ENCODE measurements at places on chromosomes 2 and 18.

DNA sequence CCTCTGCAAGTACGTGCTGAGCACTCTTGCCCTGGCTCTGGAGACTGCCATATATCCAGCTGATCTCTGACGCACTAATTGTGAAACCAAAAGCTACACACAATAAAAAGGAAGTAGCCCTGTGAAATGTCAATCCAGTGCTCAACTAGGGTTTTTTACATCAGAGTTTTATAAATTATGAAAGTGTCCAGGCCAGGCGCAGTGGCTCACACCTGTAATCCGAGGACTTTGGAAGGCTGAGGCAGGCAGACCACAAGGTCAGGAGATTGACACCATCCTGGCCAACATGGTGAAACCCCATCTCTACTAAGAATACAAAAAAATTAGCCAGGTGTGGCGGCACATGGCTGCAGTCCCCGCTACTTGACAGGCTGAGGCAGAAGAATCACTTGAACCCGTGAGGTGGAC, 24.5 kb upstream of the PEX13 start:
- peak; percentile 64 for DNase-seq

GRCh38 chr18:8163286-8163959, 445.8 kb upstream of the RAB12 start:
- DNase-seq = no peak

GRCh38 chr2:1371082-1371481, 42.2 kb upstream of the TPO start:
- no peak for DNase-seq

DNA sequence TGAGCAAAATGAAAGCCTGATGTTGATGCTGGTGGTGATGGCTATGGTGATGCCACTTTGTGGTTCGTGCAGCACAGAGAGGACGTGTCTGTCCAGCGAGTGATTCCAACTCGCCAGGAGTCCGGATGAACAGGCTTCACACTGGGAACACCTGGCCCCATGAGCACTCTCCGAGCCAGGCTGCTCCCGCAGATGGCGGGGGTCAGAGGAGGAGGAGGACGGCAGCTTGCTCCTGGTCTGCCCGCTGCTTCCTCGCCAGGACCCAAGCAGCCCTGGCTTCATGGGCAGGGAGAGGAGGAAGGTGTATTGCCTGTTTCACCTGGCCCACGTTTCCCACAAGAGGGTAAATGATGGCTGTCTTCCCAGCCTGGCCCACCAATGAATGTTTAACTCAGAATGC, 121.6 kb downstream of the MTCL1 start:
- DNase-seq = no peak

DNA sequence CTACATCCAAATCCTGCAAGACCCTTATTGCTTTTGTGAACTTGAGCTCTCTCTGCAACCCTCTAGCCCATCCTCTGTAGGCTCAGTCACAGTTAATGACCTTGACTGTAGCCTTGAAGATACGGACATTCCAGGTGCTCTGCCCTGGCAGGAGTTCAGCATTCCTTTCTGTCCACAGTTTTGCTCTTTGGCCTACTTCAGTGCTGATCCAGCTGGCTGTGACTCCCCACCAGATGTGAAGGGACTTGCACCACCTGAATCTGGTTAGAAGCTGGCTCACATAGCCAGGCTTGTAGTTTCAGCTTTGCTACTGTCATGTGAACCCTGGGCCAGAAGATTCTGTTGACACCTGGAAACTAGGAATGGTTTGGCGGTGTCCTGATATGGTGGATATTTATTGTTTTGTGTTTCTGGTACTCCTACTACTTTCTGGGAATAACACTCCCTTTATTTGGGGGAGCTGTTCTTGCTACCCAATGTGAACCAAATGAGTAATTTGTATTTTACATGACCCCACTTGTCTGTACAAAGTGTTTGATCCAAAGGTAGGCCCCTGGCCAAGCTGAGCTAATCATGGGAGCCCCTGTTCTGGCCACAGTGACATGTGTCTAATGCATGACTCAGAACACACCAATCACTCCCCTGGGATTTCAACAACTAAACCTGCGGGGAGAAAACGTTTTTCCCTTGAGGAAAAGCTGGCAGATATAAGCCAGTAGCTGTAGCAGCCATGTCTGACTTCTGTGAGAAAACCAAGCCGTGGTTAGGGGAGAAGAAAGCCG, 73.4 kb downstream of the CDCA7 start:
- DNase-seq = no peak

GRCh38 chr2:145751629-145752028, 1231.7 kb upstream of the ZEB2 start:
- DNase-seq = peak; percentile 11

DNA sequence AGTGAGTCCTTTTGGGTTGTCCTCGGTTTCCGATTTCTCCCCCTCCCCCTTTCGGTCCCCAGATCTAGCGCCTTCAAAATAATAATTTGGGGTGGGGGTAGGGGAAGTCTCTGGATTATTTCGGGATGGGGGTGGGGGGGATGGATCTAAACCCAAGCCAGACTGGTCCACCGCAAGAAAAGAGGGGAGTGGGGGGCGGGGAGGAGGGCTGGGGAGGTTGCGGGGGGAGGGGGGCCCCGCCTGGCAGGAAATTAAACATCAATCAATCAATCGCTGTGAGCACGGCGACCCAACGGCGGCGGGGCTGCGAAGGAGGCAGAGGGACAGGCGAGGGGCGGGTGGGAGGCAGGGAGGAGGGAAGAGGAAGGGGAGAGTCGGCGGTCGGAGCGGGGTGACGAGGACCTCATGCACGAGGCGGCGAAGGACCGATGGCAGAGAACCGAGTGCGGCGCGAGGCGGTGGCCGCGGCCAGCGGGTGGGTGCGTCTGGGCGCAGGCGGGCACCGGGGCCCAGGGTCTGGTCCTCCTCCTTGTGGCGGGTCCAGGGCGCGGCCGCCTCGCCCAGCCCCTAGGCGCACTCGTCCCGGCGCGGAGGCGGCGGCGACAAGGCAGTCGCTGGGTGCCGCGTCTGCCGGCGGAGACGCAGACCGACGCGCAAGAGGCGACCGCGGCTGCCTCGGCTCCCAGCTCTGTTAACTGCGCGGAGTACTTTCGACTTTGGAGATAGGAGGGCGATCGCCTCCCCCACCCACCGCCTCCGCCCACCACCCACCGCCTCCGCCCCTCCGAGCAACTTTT, 468 bp upstream of the SATB2 start:
- DNase-seq = peak; percentile 56

DNA sequence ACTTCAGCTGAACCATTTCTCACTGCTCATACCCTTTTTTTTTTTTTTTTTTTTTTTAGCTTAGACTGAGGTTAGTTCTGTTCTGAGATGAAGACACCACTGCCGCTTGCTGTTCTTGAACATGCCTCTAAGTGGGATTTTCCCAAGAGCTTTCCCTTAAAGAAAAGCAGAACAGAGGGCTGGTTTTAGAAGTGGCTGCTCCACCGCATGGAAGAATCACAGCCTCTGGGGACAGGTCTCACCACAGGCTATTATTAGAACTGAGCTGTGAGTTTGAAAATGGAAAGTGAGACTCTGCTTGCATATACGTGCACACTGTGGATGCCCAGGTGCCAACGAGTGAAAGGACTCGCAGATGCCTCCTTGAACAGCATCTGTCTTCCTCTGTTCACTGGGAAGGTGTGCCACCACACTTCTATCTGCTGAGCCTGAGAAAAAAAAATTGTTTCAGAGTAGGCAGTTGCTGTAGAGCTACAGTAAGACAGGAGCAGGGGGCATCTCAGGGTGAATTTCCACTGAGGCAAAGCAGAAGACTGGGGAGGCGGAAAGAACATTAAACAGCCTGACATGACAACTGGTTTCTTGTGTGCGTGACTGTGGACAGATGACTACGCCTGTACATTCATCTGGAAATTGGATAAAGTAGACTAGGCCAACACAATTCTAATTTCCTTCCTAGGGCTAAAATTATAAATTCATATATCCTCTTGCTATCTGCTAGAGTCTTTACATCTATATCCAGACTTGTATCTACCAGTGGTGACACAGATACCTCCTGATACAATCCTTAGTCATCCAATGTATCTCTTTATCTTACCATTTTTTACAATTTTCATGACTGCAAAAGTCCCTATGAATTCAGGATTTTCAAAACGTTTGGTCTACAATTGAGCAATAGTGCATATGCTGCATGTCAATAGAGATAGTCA, 1045.7 kb upstream of the CELF4 start:
- DNase-seq = peak; percentile 11

GRCh38 chr18:65214456-65214855, 536.4 kb upstream of the CDH7 start:
- no peak for DNase-seq

- DNase-seq = no peak
These were observed 142.7 kb downstream of the SCG2 start for GRCh38 chr2:223459328-223459939.

DNA sequence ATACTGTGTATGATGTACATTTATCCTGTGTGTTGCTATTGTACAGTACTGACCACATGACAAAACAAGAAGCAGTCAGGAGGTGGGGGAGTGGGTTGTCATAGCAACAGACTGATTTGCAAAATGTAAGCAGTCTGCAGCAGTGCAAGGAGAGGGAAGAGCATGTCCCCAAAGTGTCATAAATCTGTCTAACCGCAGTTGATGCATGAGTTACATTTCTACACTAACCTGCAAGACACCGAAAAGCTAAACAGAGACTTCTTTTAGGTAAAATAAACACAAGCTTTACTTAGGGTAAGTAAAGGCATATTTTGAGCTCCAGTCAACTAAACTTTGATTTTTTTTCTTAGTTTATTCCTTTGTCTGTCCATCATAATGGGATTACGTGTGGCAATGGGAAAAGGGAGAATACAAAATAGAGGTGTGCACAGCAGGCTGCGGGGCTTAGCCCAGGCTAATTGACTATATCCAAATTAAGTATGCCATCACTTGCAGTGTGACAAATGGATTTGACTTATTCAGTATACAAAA, 134.5 kb downstream of the MEIS1 start:
- no peak for DNase-seq

DNA sequence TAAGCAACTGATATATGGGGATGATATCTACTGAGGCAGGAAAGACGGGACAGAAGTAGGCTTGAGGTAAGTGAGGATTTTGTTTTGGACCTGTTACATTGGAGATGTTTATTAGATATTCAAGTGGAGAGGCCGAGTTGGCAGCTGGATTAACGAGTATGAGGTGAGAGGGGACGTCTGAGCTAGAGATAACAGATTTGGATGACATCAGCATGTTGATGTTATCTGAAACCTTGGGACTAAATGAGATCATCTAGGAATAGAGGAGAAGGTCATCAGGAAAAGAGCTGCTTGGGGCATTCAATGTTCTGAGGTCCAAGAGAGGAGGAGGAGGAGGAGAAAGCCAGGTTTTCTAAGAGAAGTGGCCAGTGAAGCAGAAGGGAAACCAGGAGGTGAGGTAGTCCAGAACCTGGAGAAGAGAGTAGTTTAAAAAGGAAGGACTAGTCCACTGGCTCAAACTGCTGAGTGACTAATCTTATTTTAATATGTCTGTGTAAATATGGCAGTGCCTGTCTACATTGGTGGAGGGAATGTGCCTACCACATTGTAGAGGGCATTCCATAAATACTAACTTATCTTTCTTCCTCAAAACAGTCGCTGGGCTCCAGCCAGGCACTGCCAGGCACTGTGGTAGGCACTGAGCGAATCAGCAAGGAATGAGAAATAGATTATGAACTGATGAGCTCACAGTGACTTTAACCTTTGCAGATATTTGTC, 488.3 kb downstream of the DLGAP1 start:
- no peak for DNase-seq

GRCh38 chr2:60570251-60570650, 16.8 kb upstream of the BCL11A start:
- DNase-seq = no peak

DNA sequence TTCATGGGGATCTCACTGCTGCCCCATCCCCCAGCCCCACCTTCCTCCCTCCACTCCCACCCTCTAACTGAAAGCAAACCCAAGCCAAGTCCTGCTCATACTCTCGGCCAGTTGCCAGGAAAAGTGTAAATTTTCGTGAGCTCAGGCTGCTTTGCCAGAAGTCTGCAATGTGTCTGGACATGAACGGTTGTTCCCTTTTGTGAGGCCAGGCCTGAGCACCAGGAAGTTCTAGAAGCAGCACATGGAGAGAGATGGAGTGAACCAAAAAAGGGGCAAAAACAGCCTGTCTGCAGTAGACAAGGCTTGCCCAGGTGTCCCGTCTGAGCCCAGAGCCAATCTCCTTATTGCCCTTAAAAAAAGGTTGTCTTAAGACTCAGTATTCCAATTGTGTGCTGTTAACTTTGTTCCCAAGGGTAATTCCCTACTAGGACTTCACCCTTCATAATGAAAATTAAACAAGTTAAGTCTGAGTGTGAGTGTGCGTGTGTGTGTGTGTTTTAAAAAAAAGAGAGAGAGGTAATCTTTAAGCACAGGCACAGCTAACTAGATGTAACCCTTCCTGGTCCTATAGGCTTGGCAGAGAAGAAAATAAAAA, 247.1 kb downstream of the BCL11A start:
- DNase-seq = no peak

DNA sequence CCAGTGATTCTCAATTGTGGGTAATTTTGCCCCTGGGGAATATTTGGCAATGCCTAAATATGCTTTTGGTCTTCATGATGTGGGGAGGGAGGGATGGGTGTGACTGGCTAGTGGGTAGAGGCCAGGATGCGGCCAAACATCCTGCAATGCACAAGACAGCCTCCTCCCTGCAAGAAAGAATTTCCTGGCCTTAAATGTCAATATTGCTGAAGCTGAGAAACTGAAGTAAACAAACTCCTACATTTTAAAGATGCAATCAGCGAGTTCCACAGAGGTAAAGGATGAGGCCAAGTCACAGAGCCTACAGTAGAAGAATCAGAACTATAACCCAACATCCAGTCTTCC, 272.9 kb upstream of the EPHA4 start:
- DNase-seq = no peak

- no peak for DNase-seq
These were observed 4.3 kb downstream of the DLX1 start for GRCh38 chr2:172089633-172090032.

DNA sequence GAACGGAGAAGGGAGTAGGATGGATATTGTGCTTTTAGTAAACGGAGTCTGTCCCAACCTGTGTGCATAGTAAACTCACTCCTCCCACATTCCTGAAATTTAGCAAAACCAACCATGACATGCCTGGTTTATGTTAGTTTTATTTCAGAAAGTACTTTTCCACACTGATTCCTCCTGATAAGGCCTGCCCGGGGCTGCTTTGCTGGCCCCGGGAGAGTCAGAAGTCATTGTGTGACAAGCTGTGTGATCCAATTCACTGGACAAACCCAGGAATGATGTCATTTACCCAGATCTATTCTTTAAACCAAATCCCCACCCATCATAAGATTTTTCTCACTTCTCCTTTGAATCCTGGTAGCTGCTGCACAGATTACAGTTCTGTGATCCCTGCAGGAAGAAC, 109.0 kb downstream of the SETBP1 start:
- DNase-seq = no peak
